ENCODE measurements at places on chromosomes 1 and 21. TPM values are rescaled to one million over a fixed set of nuclear protein-coding genes. Genes with fewer than 3 reads are reported as not detected.

DNA sequence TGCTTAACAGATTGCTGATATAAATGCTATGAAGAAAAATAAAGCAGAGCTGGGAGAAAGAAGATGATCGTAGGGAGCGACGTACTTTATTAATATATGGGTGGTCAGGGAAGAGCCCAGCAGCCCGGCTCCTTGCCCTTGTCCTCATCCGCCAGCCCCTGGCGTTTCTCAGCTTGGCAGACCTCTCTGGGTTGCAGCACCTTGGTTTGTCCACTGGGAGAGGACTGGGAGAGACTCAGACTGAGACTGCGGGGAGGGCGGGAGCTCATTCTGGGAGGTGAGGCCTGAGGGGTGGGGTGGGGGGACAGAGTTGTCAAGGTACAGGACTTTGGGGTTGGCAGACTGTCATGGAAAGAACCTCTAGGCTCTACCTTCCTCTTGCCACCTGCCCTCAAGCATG, 3.3 kb upstream of the S100A3 start:
- no peak for DNase-seq

DNA sequence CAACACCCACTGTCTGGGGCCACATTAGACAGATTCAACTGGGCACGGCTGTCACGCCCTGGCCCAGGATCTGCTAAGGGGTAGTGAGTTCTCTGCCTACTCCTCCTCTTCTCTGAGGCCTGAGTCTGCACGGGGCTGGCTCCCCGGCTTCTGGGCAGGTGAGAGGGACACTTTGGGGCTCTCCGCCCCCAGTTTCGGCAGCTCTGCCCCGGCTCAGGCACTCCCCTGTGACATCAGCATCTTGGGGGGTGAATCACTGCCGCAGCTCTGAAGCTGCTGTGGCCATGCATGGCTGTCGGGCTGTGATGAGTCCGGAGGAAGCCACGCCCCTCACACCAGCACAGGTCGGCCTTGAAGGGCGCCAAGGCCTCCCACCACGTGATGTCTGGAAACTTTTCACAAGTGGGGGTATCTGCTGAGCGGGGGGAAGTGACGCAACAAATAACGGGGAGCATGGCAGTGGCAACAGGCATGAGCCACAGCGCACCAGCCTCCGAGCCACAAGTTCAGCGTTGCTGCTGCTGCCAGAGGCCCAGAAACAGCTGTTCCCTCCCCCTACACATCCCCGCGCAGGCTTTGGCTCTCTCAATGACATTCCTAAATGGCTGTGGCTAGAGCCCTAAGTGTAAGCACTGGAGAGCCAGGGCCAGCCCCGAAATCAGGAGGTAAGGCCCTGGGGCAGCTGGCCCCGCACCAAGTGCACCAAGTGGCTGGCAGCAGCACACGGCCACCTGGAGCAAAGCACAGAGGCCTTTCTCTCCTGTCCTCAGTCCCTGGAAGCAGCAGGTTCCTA, 26.3 kb downstream of the ZBTB17 start:
- peak; percentile 91 for DNase-seq

ZBTB37 gene
- 14.3 TPM for total RNA-seq

RNF186 gene
- total RNA-seq = not detected

ATP6V0B gene
- total RNA-seq = 81.6 TPM

DNA sequence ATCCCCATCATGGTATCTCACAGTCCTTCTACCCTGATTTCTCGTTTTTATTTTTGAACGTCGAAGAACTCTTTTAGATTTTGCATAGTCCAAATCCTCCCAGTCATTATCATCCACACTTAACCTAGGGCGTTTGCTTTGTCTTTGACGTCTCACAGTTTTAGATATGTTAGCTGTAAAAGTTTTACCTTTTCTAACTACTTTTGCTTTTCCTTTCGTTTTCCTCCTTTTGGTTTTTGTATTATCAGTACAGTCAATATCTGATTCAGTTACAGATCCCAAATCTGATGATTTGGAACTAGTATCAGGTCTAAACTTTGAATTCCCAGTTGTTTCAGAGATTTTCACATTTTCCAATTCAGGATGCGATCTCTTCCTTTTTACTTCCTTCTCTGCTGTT, 13.1 kb upstream of the PSMG1 start:
- DNase-seq = no peak

DNA sequence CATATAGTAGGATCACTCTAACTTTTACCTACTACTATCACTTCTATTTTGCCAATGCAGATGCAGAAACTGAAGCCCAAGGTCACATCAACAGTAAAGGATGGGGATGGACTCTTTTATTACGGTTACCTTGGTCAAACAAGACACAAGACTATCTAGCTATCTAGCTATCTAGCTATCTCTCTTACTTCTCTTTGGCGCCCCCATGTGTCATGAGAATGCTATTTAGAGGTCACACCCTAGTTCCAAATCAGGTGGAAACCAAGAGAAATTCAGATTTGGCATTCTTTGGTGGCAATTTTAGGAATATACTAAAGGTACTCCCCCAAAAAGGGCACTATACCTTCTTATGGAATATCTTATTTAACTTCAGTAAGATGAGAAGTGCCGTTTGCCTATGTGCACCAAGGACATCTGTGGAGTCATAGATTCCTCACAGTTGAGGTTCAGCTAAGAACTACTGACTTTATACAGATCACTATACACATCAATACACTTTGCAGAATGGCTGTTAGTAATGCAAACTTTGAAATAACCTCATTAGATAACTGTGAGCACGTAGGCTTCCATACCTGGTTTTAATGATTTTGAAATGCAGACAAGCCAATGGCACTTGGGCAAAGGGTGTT, 6.7 kb downstream of the ZNF648 start:
- DNase-seq = no peak

DNA sequence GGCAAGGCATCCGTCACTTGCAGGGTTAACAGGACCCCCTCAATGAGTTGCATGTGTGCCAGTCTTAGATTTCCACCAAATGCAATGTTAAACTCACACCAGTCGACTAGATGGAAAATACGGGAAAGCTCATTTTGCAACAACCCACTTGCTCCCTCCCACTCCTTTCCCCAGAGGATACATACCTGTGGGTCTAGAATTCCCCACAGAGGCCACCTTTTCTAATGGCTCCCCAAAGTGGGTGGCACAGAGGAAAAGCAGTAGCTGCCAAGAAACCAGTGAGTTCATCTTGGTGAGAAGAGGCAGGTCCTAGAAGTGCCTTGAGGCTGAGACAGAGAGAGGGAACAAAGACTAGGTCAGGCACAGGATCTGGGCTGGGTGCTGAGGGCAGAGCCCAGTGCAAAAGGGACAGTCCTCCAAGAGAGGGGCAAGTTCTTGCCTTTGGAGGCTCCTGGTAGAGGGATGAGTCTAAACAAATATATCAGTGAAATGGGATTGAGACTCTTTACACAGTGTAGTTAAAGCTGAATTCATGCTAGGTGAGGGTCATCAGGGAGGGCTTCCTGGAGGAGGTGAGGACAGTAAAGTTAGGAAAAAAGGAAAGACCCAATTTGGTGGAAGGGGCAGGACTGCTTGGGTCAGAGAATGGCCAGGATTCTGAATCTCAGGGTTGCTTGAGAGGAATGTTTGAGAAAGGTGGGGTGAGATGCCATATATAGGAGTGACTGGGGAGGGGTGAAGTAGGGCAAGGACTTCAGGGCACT, 3.5 kb downstream of the KISS1 start:
- no peak for DNase-seq

DNA sequence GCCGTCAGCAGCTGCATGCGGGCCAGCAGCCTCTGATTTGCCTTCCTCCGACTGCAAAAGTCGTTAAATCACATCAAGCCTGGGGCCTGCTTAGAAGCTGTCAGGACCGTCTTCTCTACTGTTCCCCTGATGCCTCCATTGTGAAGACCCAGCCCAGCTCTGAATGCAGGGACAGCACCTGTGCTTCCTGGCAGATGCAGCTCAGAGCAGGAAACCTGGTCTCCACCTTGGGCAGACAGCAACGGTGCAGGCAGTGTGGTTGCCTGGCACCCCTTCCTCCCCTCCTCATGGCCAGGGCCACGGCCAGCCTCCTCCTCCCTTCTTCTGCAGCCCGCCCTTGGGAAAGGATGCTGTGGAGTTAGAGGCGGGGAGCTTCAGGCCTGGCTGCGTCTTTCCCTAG, 92.3 kb upstream of the COL6A1 start:
- DNase-seq = no peak
